ENCODE measurements at places on chromosomes 2 and 18.

DNA sequence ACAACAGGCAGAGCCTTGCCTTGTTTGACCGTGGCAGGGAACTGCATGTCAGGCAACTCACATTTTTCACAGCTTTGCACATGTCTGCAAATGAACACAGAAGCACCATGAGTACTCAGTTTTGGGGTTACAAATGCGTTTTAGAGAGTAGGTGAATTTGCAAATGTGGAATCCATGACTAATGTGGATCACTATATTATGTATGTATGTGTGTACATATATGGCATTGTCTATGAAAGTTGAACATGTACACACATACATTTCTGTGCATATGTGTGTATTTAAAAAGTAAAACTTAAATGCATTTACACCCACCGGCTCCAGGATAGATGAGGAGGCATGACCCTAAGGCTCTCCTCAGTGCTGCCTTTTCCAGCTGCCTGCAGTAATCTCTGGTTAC, 65.1 kb downstream of the SOWAHC start:
- DNase-seq = no peak

DNA sequence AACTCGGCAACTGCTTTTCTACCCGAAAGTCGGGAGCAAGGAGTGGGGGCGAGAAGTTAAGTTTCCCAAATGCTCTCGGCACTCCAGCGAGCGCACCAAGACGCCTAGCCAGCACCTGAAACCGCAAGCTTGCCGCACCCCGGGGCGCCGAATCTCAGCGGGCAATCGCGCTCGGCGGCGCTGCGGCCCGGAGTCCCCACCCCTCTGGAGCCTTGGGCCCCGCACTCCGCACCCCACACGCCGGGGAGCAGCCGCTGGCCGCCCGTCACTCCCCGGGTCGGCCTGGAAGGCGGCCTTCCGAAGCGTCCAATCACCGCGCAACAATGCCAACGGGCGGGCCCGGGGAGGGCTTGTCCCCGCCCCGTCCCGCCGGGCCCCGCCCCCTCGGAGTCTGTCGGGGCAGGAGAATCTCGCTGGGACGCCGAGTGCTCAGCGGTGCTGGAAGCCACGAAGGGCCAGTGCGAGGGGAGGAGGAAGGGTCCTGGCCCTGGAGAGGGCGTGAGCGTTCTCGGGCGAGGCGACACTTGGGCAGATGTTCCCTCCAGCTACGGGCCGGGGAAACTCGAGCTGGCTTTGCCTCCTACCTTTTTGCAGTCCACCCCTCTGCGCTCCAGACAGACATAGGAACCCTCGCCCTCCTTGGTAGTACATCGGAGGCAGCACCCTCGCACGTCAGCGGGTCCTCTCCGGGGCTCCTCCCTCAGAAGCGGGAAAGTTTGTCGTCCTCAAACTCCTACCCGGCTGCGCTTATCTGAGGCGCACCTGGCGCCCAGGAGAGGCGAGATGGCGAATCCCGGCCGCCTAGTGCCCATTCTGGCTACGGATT, 1.1 kb upstream of the ZBTB7C start:
- peak; percentile 88 for DNase-seq

GRCh38 chr2:10984418-10985135, 72.8 kb downstream of the KCNF1 start:
- DNase-seq = no peak

- DNase-seq = peak; percentile 22
These were observed 102.5 kb upstream of the SLC35G4 start for GRCh38 chr18:11506856-11507255.

- DNase-seq = no peak
These were observed 26.4 kb downstream of the KCNIP3 start for GRCh38 chr2:95323347-95324155.

- DNase-seq = no peak
These were observed 1069.2 kb upstream of the SLC39A10 start for GRCh38 chr2:194587739-194588270.

DNA sequence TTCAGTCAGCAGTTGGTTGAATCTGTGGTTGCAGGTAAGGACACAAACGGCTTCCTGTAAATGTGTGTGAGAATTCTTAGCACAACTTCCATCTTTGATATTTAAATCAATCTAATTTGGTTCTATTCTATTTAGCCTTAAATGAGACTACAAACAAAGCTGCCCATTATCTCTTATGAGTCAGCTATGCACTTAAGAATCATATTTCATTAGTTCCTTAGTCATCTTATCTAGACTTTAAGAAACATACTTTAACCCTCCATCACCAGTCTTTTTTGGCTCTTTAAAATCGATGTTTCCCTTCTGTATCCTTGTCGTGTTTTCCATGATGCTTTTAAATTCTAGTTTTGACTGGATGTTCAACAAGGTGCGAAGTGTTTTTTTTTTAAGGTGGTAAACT, 114.4 kb upstream of the TMEM200C start:
- peak; percentile 63 for DNase-seq

DNA sequence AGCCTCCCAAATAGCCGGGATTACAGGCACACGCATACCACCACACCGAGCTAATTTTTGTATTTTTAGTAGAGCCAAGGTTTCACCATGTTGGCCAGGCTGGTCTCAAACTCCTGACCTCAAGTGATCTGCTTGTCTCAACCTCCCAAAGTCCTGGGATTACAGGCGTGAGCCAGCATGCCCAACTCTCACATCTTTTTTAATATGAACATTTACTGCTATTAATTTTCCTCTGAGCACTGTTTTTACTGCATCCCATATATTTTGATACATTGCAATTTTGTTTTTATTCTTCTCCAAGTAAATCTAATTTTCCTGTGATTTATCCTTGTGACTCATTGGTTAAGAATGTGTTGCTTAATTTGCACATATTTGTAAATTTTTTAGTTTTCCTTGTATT, 9.5 kb upstream of the TANK start:
- no peak for DNase-seq

- DNase-seq = peak; percentile 34
These were observed 155.8 kb upstream of the TANK start for GRCh38 chr2:161004379-161004778.

DNA sequence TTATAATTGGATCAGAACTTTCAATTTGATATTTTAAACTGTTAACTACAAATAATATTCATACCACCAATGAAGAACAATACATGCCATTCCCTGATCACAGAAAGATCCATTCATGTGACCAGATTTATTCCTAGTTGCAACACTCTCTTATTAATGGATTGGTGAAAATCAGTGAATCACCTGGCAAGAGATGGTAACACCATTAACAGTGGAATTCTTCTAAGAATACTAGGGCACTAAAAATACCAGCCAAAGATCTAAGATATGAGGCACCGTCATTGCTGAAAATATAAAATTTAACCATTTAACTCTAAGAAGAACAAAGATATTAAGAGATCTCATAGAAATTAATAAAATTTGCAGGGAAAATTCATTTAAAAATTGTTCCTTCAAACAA, 58.1 kb downstream of the MAP4K3 start:
- DNase-seq = no peak

- peak; percentile 86 for DNase-seq
These were observed 246.7 kb downstream of the BABAM2 start for GRCh38 chr2:28137221-28137620.

GRCh38 chr2:174334781-174335251, at the start of gene SP9:
Gene SP9 (plus strand): TSS chr2:174334954. CDS start chr2:174335093, 139 bp downstream.
- no peak for DNase-seq

DNA sequence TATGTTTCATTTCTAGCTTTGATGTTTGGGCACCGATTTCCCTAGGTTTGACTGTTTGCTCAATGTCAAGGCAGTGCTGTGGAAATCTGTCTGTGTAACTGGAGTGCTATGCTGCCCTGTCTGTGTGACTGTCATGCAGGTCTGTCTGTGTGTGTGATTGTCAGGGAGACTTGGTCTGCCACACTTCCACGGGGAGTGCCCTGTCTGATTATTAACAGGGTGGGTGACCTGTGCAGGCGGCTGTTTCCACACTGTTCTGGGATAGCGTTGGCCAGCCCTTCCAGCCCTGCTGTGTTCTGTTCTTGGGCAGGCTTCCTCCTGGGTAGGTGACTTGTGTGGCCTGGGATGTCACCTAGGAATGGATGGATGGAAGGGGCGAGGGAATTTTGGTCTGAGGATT, 85.3 kb downstream of the FHOD3 start:
- DNase-seq = no peak

DNA sequence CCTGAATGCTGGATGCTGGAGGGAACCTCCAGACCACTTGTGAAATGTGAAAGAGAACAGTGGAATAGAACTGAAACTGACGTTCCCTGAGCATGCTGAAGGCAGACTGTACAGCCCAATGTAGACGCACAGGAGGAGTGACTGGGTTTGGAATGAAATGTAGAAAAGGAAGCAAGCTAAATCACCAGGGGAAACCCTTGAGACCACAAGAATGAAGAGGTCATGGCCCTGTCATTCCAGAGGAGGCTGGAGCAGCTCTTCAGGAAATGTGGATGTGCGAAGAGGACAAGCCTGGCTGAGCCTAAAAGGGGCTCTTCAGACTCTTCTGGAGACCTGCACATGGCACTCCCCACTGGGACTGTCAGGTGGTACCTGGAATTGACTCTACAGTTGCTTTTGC, 118.5 kb upstream of the ALPP start:
- DNase-seq = peak; percentile 96

DNA sequence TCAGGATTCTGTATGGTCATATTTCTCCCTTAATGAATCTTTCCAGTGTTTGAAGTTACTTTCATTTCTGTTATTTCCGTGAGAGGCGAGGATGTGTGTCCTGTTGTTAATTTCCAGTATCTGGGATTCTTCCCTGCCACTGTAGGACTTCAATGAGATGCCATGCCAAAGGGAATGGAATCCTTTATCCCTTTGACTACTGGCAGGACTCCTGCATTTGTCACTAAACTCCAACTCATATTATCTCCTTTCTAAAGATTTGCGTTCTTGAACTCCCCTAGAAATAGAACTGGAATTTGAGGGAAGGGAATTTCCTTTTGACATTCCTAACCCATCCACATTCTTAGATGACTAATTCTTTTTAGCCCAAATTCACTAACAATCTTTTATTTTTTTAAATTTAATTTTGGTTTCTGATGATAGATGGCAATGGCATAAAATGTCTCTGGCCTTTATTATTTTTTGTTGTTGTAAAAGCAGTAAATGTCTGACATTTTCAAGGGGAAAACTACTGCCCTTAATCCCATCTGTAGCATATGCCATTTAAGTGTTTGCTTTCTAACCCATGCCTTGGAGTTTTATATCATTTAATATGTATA, 87.8 kb upstream of the EML6 start:
- no peak for DNase-seq

GRCh38 chr2:112831946-112832840, 4.4 kb downstream of the IL1B start:
- DNase-seq = no peak

- DNase-seq = no peak
These were observed 805 bp downstream of the SNORC start for GRCh38 chr2:232870766-232871371.

DNA sequence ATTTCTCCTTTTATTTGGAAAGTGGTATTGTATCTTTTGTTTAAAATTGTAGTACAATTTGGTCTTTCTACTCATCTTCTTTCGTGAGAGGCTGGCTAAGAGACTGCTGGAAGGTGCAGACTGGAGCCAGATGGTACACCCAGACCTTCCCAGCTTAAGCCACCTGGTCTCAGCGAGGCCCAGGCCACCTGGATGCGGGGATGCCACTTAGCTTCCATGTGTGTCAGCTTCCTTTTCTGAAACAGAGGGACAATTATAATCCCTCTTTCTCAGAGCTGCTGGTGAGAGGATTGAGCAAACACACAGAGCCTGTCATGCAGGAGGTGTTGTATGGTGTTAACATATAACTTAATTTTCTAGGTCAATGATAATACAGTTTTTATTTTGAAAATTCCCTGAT, 17.4 kb downstream of the FARP2 start:
- no peak for DNase-seq

DNA sequence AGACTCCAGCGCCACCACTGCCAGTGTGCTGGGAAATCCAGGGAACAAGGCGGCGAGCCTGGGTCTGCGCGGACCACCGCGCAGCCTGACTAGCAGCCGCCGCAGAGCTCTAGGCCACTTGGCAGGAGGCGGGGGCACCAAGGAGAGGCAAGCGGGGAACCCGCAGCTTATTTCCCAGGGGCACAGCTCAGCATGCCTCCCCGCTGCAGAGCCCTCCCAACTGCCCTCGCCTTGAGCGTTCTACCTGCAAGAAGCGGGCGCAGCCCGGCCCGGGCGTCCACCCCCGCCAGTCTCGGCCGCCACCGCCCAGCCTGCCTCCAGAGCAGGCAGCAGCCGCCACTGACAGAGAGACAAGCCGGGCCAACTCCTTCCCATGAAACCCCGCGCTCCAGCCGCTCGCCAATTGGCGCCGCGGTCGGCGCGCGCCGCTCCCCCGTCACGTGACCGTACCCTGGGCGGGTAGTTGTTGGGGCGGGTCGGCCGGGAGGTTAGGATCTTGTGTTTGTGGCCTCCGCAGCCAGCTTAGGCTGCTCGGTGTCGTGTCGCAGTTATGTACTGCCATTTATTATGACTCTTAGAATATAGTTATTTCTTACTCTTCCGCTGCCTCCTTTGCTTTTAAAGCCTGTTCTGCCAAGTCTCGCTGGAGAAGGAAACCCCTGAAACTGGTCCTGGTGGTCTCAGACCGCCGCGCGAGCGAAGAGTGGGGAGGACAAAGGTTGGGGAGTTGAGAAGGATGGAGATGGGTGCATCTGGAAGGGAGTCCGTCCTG, at the start of gene LNPK:
Gene LNPK (minus strand): TSS at position 352 of the 772 bp plus-strand sequence. CDS start 6,683 bp downstream, outside the sequence.
- DNase-seq = peak; percentile 88

GRCh38 chr2:201908901-201909300, 102.6 kb downstream of the CDK15 start:
- peak; percentile 64 for DNase-seq

DNA sequence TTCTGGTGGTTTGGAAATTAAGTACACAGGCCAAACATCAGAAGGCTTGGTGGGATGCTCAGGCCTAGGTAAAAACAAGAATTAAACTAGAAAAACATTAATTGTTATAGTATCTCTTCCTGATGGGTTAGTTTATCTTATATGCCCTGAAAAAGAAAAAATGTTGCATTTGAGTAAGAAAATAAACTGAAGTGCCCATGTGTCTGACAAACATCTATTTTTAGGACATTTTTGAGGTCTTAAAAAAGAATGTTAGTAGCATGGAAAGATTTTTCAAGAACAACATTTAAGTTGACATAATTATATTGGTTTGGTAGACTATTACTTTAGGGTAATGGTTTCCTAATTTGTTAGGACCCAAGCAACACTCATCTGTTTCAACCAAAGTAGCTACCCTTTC, 140.1 kb upstream of the RND3 start:
- no peak for DNase-seq

DNA sequence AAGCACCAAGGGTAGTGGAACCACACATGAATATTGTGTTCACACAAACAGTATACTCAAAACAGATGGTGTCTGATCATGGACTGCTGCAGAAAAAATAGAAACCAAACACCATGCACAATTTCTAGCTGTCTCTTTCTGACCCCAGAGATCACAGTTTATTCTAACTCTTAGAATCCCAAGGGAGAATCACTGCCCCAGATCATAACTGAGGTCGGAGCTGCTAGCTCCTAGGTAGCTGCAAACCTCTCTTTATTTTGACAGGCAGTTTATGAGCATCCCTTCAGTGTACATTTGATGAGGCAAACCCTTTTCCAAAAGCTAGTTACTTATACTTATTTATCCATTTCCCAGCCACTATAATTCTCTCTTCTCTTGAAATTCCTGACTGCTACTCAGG, 439.1 kb upstream of the HNMT start:
- no peak for DNase-seq

GRCh38 chr18:7830468-7830867, 263.4 kb downstream of the PTPRM start:
- DNase-seq = peak; percentile 38
